ENCODE measurements at places on chromosomes 11 and 22.

DNA sequence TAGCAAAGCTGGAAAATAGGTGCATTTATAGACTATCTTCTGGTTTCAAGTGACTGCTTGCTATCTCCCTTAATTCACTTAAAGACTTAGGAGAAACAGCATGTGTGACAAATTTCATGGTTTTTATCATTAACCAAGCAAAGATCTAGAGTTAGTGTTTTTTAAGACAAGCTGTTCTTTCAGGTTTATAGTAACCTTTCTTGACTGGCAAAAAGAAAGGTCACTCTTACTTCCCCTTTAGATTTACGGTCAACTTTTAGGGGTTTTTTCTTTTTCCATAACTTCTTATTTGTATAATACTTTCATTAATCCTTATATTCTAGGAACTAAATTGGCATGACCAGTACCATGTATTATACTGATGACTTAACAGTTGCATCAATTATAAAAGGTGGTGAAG, 46.6 kb downstream of the KDM2A start:
- DNase-seq = no peak

GRCh38 chr11:70866834-70867233, 385.5 kb downstream of the SHANK2 start:
- no peak for DNase-seq

DNA sequence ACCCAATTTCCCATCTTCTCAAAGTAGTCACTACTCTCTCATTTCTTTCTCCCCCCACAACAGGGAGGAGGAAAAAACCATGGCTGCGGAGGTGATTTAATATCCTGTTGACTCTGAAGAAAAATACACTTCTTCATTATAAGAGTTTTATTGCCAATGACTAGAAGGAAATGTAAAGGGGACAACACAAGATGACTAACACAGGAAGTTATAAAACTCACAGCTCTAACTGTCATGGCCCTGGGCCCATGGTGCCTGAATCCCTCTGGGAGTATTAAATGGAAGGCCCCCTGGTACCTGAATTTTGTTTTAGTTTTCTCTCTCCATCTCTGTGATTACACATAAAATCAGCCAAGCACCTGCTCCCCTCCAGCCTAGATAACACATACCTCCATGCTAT, 352.8 kb upstream of the FAT3 start:
- DNase-seq = no peak

- DNase-seq = no peak
Observed at GRCh38 chr22:46568102-46568809, 30.8 kb upstream of the CELSR1 start.

DNA sequence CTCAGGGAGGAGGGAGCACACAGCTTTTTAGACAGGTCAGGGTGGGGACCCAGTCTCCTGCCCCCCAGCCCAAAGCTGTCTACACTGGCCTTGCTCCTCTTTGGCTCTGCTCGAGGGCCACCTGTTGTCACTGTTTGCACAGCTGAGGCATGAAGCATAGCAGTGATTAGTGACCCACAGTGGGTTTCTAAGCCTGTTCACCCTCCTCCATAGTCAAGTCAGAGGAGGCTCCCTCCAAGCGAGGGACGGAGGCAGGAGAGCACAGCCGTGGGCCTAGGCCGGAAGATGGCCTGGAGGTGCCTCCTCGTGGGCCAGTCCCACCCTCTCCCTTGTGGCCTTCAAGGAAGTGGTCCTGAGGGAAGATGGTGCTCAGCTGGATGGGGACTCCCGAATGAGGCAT, 241.1 kb downstream of the GRIK4 start:
- DNase-seq = no peak
